Large intestine (tissue), 12 donors: ENCODE measurements at places on chromosomes 5 and 9. TPM values are rescaled to one million over a fixed set of nuclear protein-coding genes. Genes with fewer than 3 reads are reported as not detected.
A peak's percentile ranks its signal among the peaks of the same experiment; 100 is the strongest.

The GOLM1 gene
- polyA plus RNA-seq, result 124 TPM

GRCh38 chr5:146082798-146083197 lies 22.6 kb downstream of the PLAC8L1 start:
- no peak for DNase-seq

DNA sequence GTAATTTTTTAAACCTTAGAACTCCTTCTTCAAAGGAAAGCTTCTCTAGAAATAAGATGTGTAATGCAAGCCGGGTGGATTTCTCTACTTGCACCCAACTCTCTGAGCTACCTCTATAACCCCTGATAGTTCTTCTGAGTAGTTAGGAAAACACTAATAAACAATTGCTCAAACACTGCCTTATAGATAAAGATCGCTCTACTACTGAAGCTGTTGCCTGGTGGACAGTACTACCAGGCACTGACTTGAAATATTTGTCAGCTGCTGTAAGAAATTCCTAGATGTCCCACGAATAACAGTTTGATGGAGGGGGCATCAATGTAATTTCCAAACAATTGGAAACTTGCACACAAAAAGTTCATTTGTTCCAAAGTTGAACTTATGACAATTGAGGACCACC lies 42.0 kb downstream of the NR3C1 start:
- no peak for DNase-seq

- peak; percentile 29 for DNase-seq
Measured at GRCh38 chr9:132894346-132894745, 15.6 kb downstream of the SPACA9 start.

- no peak for DNase-seq
Measured at GRCh38 chr9:123174887-123175518, 93.4 kb downstream of the STRBP start.

DNA sequence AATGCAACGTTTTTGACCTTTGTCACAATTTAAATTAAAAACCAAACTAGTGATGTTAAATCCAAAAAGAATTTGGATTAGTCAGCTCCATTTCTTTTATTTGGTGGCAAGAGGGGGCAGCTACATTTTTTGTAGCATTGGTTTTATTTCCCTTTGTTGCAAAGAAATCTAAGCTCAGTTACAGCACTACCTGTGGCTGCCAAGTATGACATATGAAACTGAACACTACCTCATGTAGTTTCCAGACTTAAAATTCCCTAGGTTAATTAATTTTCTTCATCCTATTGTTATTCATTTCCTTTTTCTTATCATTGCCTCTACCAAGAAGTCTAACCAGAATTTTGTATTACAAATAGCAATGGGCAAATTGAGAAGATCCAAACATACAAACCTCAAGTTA lies 393.5 kb downstream of the BRINP1 start:
- DNase-seq, result no peak

DNA sequence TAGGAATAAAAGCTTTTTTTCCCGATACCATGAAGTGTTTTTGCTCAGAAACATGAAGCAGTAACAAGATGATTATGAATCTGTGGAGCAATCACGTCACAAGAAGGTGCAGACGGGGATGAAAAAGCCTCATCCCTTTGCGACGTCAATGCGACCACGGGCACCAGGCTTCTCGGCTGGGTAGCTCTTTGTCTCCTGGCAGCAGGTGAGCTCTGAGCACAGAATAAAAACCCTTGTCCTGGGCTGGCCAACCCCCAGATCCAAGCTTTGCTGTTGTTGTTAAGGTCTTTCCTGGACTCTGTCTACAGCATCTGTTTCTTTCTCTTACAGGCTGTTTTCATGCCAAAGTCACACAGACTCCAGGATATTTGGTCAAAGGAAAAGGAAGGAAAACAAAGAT lies 113.8 kb downstream of the ANKRD18B start:
- DNase-seq, result no peak
